ENCODE measurements at places on chromosomes 2 and 18.

DNA sequence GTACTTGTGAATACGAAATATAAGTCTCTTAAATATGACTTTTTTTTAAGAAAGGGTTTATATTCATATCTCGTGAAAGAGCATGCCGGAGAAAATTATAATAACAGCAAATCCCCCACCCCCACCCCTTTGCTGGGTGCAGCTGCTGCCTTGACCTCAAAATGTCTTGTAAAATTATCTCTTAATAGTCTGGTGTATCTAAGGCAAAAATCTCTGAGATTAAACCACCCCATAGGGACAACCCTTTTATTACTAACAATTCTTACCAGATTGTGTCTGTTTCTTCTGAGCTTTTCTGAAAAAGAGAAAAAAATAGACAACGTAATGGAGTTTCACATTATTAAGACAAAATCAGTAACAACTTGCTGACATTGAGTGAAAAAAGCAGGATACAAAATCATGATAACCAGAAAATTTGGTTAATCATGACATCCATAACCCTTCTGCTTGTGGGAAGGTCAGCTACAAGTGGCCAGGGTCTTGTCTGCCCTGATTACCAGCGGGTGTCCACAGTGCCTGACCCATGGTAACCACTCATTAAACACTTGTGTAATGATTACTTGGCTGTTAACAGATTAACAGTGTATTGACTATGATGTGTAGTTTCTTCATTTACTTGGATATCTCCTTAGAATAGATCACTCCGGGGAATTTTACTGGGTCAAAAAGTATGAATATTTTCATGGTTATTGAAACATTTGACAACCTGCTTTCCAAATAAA is 1.5 kb downstream of the STRADB start:
- no peak for DNase-seq

DNA sequence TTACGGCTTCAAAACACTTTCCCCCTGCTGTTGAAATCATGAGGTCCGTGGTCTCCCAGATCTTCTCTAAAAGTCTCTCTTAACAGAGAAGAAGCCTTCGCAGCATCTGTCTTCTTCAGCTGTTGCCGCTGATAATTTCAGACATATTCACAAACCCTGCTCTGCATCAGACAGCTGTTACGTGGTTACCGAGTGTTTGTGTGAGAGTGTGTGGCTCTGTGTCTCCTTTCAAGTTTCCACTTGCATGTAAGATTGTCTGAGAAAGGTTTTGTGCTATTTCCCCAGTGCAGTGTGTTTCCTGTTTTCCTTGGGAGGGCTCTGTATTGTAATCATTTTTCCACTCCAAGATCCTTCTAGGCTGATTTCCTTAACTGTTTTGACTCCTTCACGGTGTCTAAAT is 32.8 kb downstream of the MAIP1 start:
- no peak for DNase-seq

GRCh38 chr2:192437653-192438052 is 242.9 kb upstream of the TMEFF2 start:
- DNase-seq = no peak

DNA sequence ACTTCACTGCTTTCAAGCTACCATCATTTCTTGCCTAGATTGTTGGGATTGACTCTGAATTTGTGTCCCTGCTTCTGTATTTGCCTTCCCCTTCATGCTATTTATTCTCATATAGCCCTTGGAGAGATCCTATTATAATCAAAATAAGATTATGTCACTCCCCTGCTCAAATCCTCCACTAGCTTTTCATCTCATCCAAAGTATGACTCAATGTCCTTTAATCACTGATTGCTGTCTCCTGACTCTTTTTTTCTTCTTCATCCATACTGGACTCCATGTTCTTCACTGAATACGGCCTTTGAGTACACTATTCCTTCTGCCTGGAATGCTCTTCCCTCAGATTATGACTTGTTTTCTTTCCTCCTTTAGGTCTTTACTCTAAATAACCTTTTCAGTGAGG is 5.0 kb downstream of the RBKS start:
- DNase-seq = no peak

GRCh38 chr18:7622721-7623120 is 55.6 kb downstream of the PTPRM start:
- no peak for DNase-seq

DNA sequence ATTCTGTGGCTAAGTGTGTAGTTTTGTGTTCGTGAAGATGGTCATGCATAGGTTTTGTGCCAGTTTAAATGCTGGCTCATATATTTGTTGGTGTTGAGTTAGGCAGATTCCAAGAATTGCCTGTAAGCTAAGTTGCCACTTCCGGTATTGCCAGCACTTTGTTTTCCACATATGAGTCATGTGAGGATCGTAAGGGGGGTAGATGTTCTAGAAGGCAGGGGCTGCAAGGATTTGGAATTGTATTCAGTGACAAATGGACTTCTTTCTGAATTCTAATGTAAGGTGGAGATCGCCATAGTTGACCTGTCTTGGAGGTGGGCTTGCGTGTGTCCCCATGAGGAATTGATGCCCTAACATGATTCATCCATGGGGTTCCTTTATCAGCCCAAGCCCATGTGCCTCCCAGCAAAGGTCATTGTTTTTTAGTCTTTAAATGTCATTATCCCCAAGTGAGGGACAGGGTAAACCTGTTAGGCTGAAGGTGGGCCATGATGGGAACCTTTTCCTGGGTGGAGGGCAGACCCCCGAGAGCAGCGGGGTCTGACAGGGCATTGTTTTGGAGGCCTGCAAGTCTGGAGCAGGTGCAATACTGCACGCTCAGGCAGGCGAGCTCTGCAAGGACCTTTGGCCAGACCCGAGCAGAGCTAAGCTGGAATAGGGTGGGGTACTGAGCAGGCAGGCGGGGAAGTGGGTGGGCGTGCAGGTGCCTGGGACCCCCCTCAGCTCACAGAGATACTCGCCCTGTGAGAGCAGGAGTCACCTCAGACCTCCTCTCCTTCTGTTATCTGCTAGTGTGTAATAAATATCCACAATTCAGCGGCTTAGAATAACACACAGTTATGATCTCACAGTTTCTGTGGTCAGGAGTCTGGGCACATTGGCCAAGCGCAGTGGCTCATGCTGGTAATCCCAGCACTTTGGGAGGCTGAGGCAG is 77.4 kb downstream of the LRRFIP1 start:
- DNase-seq = no peak

DNA sequence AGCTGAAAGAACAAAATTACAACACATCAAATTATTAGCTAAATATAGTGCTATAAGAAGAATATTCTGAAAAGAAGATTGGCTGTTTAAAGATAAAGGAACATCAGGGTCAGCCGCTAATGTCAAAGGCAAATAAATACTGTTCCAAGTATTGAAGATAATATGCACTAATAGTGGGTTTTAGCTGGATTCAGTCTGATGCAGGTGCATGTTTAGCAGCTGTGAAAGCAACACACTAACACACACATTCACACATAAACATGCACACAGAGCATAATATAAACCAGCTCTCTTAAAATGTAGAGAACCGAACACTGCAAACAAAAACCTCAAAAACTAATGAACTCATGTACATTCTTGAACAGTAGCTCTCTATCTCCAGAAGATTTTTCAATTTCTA is 634.6 kb downstream of the ERBB4 start:
- DNase-seq = no peak

GRCh38 chr2:85707304-85707703 is 13.1 kb downstream of the GNLY start:
- peak; percentile 68 for DNase-seq
